ENCODE measurements at places on chromosomes 12 and 14. TPM values are rescaled to one million over a fixed set of nuclear protein-coding genes. Genes with fewer than 3 reads are reported as not detected.

The P2RX4 gene
- total RNA-seq: 8.6 TPM

The SYCP3 gene
- not detected for total RNA-seq

The SRGAP1 gene
- 6.0 TPM for total RNA-seq

The SOAT2 gene
- not detected for total RNA-seq

The DENND5B gene
- 4.3 TPM for total RNA-seq

The GLRX5 gene
- total RNA-seq: 45.3 TPM

The SERPINA4 gene
- not detected for total RNA-seq

The NANOG gene
- total RNA-seq: under 0.01 TPM
